ENCODE measurements at places on chromosomes 1 and 21.

- no peak for DNase-seq
Measured at GRCh38 chr1:168064216-168064615, 72.5 kb downstream of the GPR161 start.

DNA sequence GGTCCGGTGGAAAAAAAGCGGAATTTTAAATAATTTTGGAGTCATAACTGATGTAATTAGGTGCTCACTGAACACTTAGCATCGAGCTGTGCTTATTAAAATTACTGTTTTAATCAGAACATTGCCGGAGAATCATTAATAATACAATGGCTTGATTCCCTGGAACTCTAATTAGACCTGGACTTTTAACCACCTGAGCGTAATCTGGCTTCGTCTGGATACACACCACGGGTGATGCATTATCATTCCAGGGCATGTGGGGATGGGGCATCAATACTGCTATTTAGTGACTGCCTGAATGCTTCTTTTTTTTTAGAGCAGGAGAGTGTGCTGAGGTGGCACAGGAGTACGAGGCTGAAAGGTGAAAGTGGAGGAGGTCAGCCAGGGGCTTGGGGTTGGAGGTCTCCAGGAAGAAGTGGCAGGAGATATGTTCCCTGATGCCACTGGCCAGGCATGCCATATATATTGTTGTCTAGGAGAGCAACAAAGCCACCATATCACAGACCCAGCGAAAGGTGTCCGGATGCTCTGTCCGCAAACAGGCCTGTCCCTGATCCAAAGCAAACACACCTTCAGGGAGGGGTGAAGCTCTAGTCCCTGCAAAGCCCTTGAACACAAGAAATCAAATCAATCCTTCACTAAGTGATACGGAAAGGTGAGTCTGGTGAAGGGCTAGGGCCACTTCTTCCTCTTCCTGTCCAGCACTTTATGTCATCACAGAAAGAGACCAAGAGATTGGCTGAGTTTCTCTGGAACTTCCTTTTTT, 125.2 kb downstream of the PLXNA2 start:
- no peak for DNase-seq

- no peak for DNase-seq
Measured at GRCh38 chr1:20255666-20256065, 35.0 kb upstream of the VWA5B1 start.

DNA sequence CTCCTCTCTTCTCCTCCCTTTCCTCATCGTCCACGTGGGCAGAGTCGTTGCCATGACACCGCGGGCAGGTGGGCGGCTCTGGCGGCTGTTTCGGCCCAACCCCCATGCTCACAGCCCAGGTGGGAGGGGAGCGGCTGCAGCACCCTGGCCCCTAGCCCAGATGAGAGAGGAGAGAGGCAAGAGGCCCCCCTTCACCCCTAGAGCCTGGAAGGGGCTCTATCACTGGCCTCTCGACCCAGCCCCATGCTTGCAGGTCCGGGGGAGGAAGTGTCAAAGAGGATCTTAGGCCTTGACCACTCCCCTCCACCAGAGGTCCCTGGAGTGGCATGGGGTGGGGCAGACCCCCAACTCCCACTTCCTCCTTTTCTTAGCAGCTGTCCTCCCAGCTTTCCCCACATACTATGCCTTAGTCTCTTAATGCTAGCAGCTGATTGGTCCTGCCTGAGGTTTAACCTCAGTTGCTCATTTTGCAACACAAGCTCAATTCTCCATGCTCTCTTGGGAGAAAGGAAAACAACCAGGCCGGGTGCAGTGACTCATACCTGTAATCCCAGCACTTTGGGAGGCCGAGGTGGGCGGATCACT, 10.4 kb downstream of the DLGAP3 start:
- DNase-seq: peak; percentile 35

GRCh38 chr1:178046591-178047270, 47.2 kb upstream of the RASAL2 start:
- DNase-seq: no peak

DNA sequence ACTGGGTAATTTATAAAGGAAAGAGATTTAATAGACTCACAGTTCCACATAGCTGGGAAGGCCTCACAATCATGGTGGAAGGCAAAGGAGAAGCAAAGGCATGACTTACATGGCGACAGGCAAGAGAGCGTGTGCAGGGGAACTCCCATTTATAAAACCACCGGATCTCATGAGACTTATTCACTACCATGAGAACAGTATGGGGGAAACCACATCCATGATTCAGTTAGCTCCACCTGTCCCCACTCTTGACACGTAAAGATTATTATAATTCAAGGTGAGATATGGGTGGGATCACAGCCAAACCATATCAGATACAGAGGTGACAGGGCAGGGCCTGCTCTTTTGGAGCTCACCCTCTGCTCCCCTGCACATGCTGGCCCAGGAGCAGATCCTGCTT, 31.4 kb upstream of the TMEM61 start:
- DNase-seq: no peak

GRCh38 chr1:183180634-183181056, 5.4 kb upstream of the LAMC2 start:
- peak; percentile 18 for DNase-seq

GRCh38 chr1:47569681-47570470, 132.0 kb downstream of the FOXD2 start:
- no peak for DNase-seq

GRCh38 chr1:215005656-215006345, 76.7 kb upstream of the KCNK2 start:
- DNase-seq: no peak

GRCh38 chr1:162878000-162878596, 17.1 kb upstream of the CCDC190 start:
- no peak for DNase-seq

DNA sequence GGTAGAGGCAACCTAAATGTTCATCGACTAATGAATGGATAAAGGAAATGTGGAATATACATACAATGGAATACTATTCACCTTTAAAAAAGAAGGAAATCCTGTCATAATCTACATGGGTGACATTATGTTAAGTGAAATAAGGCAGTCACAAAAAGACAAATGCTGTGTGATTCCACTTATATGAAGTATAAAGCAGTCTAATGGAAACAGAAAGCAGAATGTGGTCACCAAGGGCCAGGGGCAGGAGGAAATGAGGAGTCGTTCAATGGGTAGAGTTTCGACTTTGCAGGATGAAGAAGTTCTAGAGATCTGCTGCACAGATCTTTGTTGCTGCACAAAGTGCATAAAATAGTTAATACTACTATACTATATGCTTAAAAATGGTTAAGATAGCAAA, 7.8 kb downstream of the DIPK1A start:
- peak; percentile 85 for DNase-seq

Data from GM12864 (cell line).